Tibial nerve (tissue), 4 donors: ENCODE measurements at places on chromosomes 1 and 21. TPM values are rescaled to one million over a fixed set of nuclear protein-coding genes. Genes with fewer than 3 reads are reported as not detected.
A peak's percentile ranks its signal among the peaks of the same experiment; 100 is the strongest.

- no peaks in the 10 kb centered on the region for H3K27me3 ChIP-seq
- no peaks in the 10 kb centered on the region for H3K4me1 ChIP-seq
- no peak for DNase-seq
- no peak overlapping the region for H3K27ac ChIP-seq
- H3K36me3 ChIP-seq = no peaks in the 10 kb centered on the region
Measured at GRCh38 chr1:119510046-119510445, 3.0 kb downstream of the HSD3B1 start.

GRCh38 chr1:203931953-203932352 is 70.6 kb downstream of the SNRPE start:
- no peaks in the 10 kb centered on the region for H3K36me3 ChIP-seq
- H3K4me1 ChIP-seq = no peaks in the 10 kb centered on the region
- H3K4me3 ChIP-seq = no peak overlapping the region
- no peak overlapping the region for H3K27ac ChIP-seq
- no peak for DNase-seq

DNA sequence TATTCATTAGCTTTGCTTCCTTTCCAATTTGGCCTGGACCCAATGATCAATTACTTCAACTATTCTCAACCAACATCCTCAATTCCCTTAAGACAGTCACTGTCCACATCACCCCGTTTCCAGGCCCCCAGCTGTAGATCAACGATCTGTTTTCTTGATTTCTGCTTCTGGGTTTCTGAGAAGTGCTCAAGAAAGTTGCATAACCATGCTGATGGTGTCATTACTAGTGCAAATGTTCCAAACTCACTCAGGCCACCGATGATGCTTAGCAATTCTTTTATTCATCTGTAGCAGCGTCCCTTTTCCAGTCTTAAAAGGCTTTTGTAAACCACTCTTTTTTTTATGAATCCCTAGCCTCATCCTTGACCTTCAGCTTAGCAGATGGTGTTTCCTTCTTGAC is 155.8 kb upstream of the PTGFR start:
- peak overlapping the region; percentile 71 for H3K27ac ChIP-seq
- no peak overlapping the region for H3K4me3 ChIP-seq
- H3K4me1 ChIP-seq = no peaks in the 10 kb centered on the region

- H3K4me3 ChIP-seq = no peak overlapping the region
- no peaks in the 10 kb centered on the region for H3K36me3 ChIP-seq
- no peak for DNase-seq
- no peaks in the 10 kb centered on the region for H3K4me1 ChIP-seq
Measured at GRCh38 chr1:2914702-2915101, 106.6 kb upstream of the ACTRT2 start.

Gene CSF3R
- 21.6 TPM for total RNA-seq

Gene IGSF9
- total RNA-seq = not detected

Gene SLC25A24
- 37.1 TPM for total RNA-seq

Gene VTCN1
- not detected for total RNA-seq

Gene C4BPB
- total RNA-seq = not detected

Gene CLCNKA
- total RNA-seq = not detected

Gene DCDC2B
- total RNA-seq = not detected
